Activated T-helper 1 cell treated with anti-CD3 and anti-CD28 coated beads, Interleukin-12 subunit alpha, Interleukin-12 subunit beta, Interleukin-2, Interleukin-4 antibody, amounts not matched to agents 30 ng/mL and 10 ng/mL and 1 ng/mL, durations not matched to agents 14 hours and 24 hours and 36 hours (primary cell): ENCODE measurements at places on chromosomes 12 and 14.

DNA sequence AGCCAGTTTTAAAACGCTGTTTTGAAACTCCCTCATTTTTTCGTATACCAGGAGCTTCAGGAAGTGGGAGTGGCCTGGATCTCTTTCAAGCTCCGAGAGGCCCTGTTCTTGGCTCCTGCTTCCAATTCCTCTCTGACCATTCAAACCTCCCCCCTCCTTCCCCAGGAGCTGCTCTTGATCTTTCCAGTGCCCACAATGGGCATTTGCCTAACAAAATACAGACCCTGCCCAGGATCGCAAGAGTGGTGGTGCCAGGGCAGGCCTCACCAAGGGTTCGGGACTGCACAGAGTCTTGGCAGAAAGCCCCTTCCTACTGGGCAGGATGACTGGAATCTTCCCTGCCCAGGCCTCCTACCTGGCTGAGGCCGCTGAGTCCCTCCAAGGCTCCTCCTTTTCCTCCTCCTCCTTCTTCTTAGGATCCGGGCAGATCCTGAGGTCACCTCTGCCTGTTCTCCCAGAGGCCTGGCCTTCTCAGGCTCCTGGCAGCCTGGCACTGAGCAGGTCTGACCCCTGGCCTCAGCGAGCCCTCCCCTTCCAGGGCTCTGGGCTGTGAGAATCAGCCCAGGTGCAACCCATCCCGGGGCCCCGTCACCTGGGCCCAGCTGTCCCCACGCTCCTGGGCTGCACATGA, 46.9 kb upstream of the NOS1 start:
- DNase-seq = no peak

GRCh38 chr12:107651571-107652449, 33.8 kb upstream of the PWP1 start:
- no peak for DNase-seq

DNA sequence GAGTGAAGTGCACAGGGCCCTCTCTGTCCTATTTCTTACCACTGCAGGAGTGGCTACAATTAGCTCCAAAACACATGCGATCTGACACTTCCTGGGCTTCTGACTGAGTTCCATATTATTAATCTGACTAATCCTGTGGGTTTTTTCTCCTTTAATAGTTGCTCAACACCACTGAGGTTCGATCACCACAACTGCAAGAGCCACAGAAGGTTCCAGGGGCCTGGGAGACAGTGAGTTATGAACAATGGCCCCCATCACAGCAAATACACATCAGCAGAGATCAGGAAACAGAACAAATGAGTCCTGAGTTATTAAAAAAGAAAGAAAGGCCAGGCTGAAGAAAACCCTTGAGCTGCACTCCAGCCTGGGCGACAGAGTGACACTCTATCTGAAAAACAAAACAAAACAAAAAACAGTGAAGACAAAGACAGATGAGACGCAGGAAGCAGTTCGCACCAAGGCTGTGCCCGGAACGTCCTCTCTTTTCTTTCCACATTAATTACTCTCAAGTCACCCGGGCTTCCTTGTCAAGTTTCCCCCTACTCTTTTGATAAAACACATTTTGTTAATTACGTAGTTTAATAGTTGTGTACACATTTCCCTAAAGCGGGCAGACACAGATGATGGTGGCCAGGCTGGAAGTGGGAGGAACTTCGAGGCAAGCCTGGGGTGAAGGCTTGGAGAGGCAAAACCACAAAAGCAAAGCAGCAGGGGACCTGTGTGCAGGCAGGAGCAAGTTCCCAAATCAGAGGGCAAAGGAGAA, 42.7 kb downstream of the CDC42BPB start:
- no peak for DNase-seq

GRCh38 chr12:109295764-109296425, 13.2 kb downstream of the FOXN4 start:
- no peak for DNase-seq

GRCh38 chr12:18644564-18644963, 93.2 kb downstream of the PLCZ1 start:
- DNase-seq = no peak

DNA sequence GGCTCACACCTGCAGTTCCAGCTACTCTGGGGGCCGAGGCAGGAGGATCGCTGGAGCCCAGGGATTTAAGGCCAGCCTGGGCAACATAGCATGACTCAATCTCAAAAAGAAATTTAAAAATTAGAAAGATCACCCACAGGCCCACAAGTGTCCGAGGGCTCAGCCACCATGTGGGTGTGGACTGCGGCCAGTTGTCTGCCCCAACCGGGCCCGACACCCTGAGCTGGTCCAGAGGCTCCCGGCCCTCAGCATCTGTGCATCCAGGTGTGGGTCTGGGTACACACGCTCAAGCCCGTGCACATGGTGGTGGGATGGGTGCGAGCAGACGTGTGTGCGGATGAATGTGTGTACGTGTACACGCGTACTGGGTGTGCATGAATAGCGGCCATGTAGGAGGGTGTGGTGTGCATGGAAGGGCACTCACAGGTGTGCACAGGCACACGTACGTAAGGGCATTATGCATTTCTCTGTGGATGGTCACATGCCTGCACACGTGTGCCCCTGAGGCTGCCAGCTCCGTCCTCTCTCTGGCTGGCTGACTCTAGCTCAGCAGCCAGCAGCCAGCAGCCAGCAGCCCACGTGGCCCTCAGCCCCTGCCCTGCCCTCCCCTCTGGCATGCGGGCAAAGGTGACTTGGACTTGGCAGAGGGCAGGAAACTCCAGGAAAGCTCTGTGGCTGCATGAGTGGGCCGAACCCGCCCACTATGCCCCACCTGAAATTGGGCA, 23.3 kb upstream of the NUDT14 start:
- DNase-seq = no peak
